Stimulated activated CD4-positive, alpha-beta T cell treated with anti-CD3 and anti-CD28 coated beads, Interleukin-2, amount 100 ng/mL, for 48 hours (primary cell): ENCODE measurements at places on chromosomes 7 and 10.
A peak's percentile ranks its signal among the peaks of the same experiment; 100 is the strongest.

DNA sequence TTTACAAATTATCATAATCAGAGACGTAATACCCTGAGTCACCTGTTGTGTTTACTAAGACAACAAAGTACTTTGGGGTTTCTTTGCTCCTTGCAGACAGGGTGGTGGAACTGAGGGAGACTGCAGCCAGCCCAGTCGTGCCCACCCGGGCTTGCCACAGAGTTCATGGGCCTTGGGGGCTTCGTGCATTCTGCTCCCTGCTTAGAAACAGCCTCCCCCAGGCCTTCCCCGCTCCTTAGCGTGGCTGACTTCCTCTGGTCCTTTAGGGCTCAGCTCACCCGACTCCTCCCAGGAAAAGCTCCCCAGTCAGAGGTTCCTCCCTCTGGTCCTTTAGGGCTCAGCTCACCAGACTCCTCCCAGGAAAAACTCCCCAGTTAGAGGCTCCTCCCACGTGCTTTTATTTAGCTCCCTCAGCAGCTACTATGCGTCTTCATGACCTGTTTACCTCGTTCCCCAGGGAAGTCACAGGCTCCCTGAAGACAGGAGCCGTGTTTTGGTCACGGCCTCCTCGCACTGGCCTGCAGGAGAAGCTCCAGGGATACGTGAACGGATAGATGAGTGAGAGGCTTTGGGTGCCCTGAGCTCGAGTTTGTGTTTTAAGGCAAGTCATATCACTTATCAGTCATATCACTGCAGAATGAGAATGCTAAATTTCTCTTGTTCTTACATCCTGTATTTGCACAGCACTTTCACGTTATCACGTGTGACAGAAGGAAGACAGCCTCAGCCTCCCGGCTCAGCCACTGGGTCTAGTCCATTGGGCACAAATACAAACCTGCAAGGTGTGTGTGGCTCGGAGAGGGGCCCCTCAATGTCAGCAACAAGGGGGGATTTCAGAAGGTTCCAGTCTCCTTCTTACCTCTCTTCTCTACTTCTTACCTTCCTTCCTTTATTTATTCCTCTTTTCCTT, 52.7 kb upstream of the VIPR2 start:
- no peak for DNase-seq

GRCh38 chr7:50793120-50793946, 10.6 kb upstream of the GRB10 start:
- no peak for DNase-seq

GRCh38 chr10:110398419-110399105, 93.8 kb upstream of the SMNDC1 start:
- no peak for DNase-seq

DNA sequence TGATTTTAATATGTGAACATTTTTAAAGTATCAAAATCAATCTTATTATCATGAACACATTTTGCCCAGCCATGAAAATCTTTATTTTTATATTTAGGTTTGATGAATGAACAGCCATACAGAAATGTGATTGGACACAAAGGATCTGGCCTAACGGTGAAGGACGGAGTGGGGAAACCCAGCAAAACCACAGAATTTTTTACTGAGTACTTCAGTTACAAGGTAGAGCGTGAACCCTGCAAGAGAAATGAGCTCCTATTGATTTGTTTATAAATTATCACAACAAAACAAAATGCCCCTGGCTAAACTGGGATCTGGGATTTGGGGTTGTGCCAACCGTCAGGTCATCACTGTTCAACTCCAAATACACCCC, 118.8 kb downstream of the JAZF1 start:
- no peak for DNase-seq

- no peak for DNase-seq
These were observed 610.1 kb downstream of the LRMDA start for GRCh38 chr10:76041551-76041950.

DNA sequence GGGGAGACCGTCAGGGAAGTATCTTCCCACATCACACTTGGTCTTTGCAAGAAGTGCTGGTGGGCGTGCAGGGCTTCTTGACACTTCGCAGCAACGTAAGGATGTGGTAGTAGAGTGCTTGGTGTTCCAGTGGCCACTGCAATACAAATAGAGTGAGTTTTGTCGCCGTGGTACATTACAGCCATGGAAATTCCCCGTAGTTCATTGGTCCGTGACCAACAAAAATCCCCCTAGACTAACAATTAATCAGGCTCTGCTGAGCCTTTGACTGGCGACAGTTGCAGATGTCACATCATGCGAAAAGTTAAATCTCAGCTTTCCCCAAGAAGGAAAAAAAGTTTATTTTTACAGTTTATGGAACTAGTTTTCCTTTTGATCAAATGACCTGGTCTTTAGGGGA, 134.7 kb downstream of the MGMT start:
- no peak for DNase-seq

- DNase-seq = no peak
These were observed 3.2 kb upstream of the SERPINE1 start for GRCh38 chr7:101123703-101124068.

DNA sequence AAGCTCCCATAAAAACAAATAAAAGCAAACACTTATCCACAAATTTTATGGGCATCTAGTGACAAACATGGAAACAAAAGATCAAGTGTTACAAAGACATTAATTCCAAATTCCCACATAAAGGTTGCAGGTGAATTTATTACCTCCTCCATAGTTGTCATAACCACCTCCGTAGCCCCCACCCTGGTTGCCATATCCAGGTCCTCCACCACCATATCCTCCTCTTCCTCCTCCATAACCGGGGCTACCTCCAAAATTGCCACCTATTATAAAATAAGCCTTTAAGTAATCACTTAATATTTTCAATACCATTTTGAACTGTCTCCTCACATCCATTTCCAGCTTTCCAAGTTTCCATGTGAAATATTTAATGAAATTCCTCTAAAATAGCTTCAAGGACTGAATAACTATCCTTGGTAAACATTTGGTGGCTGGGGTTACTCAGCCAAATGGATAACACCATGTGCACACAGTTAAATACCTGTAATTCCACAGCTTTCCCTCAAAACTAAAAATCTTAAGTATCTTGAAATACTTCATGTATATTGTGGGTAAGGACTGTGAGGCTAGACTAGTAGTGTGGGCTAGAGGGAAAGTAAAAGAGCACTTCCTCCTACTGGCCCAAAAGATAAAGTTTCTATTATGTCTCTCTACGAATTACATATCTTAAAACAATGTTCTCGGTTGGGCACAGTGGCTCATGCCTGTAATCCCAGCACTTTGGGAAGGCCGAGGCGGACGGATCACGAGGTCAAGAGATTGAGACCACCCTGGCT, 6.9 kb downstream of the HNRNPA2B1 start:
- DNase-seq = no peak

- no peak for DNase-seq
These were observed 75.5 kb downstream of the KLF6 start for GRCh38 chr10:3709456-3710060.

GRCh38 chr10:70737250-70737649, 47.9 kb downstream of the TBATA start:
- no peak for DNase-seq

DNA sequence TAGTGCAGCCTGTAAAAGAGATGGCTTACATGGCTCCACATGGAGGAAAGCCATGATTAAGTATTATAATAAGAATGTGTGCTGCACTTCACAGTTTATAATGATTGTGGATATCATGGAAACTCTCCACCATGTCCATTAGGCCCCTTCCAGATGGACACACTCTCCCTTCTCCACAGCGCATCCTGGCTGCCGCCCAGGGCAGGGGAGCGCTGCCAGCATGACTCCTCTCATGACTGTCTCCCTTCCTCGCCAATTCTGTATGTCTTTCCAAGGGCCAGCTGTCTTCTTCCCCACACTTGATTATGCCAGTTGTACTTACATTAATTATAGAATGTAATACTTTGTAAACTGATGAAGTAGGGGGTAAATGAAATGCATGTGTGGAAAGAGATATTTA, 259.3 kb upstream of the TMEM72 start:
- no peak for DNase-seq

- DNase-seq = no peak
These were observed 219.3 kb upstream of the PRSS58 start for GRCh38 chr7:142477079-142477651.

- no peak for DNase-seq
These were observed 168.7 kb upstream of the HABP2 start for GRCh38 chr10:113384181-113384580.

DNA sequence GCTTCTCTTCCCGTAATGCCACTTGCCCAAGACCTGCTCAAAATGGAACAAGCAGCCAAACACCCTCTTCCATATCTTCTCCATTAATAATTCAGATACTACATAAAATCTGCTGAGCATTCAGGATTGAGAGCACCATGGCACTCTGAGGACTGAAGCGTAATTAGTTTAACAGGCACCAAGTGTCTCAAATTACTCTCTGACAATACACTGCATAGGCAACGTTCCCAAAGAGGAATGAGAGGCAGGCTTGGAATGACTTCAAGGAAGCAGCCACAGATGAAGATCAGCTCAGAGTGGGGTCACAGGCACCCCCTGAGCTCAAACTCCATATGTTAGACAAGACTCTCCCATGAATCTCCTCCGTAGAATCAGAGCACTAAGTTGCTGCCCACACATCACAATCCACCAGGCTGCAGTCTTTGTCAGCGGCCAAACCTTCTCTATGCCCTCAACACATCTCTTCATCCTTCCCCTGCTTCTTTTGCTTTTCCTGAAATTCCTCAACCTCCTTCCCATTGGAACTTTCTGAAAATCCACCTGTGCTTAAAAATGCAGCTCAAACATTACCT, 4.7 kb upstream of the ABLIM1 start:
- DNase-seq = no peak

DNA sequence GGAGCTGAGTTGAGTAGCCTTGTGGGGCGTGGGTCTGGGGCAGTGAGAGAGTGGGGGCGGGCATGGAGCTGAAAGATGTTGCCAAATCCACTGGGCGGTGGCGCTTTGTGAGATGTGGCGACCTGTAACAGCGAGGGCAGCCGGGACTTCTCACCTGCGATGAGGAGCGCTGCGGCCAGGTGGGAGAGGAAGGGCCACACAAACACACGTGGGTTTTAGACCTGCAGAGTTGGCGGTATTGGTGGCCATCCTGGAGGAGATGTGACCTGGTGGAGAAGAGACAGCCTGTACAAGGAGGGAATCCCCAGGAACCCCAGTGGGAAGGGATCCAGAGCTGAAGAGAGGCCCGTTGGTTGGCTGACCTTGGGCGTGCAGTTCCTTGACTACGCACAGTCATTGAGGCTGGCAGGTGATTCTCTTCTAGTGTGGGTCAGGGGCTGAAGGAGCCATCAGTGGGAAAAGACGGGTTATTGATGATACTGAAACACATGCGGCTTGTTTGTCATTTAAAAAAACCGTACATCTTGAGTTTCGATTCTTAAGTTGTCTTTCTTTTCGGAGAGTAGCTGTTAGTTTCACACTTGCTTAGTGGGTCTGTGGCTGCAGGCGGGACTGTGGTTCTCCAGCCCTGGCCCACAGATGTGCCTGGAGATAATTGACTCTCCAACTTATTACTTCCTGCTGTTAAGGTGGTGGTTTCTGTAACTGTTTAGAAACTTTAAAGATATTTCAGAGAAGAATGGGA, 2.4 kb downstream of the CHST12 start:
- DNase-seq = peak; percentile 43

- no peak for DNase-seq
These were observed 22.2 kb downstream of the CADPS2 start for GRCh38 chr7:122864016-122864415.

DNA sequence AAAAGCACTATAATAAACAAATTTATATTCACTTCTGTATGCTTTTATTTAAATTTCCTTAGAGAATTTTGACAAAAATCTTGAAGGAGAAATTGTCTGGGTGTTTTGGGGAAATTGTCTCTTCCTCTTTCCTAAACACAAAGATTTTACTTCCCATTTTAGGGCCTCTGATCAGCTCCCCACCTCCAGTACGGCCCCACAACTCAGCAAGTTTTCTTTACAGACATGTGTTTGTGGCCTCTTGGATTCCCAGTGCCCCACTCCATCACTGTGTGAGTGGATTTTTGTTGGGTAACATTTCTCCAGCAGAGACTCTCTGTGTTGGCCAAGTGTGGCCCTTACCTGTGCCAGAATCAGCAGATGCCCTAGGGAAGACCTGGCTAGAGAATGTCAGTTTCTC, 182.8 kb upstream of the CDC14C start:
- no peak for DNase-seq

- no peak for DNase-seq
These were observed 26.4 kb downstream of the PARP12 start for GRCh38 chr7:140036224-140036962.
